ENCODE measurements at places on chromosomes 16 and 17. TPM values are rescaled to one million over a fixed set of nuclear protein-coding genes. Genes with fewer than 3 reads are reported as not detected.

GRCh38 chr16:86049641-86050040, 150.7 kb downstream of the IRF8 start:
- no peak for DNase-seq

DNA sequence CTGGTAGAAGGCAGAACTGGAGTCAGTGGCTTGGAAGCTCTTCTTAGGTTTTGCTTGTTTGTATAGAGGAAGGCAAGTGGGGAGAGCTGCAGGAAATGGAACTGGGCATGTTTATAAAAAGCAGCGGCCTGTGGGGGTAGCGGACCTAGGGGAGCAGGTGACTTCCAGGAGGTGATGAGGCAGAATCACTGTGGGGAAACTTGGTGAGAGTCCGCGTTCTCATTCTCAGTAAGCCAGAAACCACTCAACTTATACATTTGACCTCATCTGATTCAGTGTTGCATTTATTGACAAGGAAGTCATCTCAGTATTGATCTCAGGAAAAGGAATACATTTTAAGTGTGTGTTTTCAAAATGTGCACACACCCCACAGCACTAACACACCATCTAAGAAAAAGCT, 299.8 kb downstream of the CNTNAP4 start:
- DNase-seq = no peak

MSLN gene
- not detected for total RNA-seq

- no peak for DNase-seq
Observed at GRCh38 chr16:17511340-17511739, 40.6 kb upstream of the XYLT1 start.

DNA sequence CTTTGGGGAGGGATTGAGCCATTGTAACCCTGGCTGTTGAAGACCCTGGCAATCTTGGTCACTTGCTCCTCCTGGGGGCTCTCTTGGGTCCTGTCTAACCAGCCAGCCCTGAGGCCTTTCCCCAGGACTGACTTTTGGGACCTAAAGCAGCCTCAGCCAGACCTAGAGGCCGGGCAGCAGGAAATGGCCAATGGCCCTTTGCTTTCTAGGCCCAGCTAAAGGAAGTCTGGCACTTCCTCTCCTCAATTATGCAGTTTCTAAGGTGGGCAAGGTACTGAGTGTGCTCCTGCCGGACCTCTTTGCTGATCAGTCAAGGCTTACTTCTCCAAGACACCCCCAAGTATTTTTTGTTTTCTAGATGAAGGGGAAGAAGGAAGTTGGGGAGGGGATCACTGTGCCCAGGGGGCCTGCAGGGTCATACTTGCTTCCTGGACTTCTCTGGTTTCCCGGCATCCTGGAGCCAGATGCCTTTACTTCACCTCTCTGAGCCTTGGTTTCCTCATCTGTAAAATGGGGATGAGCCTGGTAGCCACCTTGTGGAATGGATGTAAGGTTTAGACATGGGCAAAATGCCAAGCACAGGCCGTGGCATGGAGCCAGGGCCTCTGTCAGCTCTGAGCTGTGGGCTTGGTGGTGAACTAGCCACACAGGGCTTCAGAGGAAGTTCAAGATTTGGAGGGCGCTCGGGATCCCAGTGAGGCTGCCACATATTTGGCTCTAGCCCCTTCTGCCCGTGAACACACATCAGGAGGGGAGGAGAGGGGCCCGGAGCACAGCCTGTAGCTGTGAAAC, 8.6 kb downstream of the CX3CL1 start:
- DNase-seq = no peak

DNA sequence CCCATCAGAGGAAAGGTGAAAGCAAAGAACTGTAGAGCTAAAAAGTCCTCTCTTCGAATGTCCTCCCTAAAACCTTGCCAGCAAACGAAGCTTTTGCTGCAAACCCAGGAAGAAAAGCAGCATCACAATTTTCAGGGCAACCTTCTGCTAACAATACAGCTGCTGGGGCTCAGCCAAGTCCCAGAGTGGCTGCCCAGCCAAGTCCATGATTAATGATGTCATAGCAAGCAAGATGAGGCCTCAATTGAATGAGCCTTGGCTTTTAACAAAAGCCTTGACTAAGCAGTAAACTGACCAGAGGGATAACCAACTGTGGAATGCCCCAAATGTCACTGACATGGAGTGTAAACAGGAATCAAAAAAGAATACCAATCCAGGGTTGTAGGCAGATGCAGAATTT, 342.7 kb downstream of the PMP22 start:
- DNase-seq = no peak

CFAP119 gene
- total RNA-seq = 1.7 TPM

OR2C1 gene
- total RNA-seq = not detected

DNA sequence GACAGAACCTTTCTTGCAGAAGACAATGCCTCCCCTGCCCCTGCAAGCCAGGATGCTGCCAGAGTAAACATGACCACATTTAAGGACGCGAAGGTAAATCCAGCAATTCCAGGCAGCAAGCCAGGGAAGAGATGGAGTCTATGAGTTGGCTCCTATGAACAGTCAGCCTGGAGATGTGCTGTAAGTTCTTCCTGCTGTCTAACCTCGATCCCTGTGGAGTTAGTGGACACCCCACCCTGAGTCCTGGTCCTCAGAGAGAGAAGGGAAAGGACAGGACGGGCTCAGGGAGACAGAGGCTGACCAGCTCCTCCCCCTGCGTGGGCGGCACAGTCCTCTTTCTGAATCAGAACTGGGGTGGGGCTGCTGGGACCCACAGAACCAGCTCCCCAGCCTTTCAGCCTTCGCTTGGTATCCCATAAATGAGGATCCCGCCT, 24.9 kb downstream of the CDC42EP4 start:
- no peak for DNase-seq

CHST4 gene
- total RNA-seq = not detected

SOST gene
- total RNA-seq = not detected

GRCh38 chr16:54318941-54319340, 32.4 kb upstream of the IRX3 start:
- DNase-seq = no peak

DNA sequence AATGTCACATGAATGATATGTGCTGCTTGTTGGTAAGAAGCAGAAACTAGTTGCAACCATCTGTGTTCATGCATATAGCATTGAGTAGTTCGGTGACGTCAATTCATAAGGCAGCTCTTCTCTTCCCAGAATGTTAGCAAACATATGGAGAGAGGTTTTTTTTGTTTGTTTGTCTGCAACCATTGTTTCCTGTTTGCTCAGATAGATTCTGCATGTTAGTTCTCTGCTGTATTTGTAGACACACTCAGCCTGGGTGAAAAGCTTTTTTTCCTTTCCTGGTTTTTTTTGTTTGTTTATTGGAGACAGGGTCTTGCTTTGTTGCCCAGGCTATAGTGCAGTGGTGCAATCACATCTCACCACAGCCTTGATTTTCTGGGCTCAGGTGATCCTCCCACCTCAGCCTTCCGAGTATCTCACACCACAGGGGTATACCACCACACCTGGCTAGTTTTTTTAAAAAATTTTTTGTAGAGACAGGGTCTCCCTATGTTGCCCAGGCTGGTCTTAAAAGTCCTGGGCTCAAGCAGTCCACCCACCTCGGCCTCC, 16.7 kb downstream of the WSB1 start:
- no peak for DNase-seq

- DNase-seq = peak; percentile 66
Observed at GRCh38 chr17:48024149-48025039, 13.2 kb downstream of the COPZ2 start.

DNA sequence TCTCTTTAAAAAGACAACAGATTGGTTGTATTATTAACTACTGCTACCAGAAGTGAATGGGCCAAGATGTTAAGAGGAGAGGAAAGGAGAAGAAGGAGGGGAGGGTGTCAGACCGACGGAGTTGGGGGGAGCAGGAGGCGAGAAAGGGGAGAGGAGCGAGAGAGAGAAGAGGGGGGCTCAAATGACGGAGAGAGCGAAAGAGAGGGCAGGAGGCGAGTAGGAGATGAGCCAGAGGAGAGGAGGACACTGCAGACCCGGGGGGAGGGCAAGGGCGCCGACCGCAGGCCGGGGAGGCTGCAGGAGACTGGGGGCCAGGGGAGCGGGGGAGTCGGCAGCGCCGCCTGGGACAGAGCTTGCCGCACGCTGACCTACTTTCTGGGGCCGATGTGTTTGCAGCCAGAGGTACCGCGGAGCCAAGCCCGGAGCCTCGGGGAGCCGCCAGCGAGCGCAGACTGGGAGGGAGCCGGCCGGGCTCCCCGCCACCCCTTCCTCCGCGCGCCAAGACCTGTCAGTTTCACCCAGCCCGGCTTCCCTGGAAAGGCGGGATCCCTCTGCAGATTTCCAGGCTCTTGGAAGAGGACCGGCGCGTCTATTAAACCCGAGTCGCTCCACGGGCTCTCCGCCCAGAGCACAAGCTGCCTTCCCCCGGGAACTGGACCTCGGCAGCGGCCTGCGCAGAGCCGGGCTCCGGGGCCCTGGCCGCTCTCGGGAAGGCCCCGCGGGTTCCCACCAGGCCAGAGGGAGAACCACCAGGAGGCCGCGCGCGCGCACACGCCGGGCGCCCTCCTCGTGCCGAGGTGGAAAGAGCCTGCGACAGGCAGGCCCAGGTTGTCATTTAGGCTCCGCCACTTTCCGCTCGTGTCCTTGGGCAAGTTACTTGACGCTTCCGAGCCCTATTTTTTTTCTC, 74.6 kb downstream of the CMC2 start:
- peak; percentile 42 for DNase-seq

DNA sequence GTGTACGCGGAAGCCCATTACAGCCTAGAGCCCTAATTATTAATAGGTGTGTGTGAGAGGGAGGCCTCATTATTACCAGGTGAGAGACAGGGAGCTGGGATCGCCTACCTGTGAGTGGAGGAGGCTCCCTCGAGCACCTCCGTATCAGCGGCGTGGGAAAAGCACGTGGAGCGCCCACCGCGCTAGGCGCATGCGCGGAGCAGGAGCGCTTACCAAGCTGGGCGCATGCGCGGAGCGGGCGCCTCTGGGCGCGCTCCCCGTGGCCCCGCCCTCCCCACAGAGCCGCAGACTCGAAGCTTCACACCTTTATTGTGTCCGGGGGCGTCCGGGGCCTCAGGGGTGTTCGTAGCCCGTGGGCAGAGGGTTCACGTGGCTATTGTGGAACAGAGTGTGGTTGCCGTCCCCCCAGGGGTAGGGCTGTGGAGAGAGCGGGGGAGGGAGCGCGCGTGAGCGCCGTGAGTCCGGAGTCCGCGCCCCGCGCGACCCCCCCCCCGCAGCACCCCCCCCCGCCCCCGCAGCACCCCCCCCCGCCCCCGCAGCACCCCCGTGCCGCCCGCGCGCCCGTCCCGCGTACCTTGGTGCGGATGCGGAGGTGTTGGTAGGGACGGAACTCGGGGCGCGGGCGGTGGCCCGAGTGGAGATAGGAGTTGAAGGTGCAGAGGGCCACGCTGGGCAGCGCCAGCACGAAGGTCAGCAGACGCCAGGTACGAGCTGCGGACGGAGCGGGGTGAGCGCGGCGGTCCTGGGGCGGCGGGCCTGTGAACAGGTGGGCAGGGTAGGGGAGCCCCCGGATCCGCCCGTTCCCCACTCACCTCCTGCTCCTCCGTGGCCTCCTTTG, 500 bp downstream of the COX6A2 start:
- DNase-seq = peak; percentile 78

GRCh38 chr16:66457888-66458287, 30.8 kb downstream of the BEAN1 start:
- no peak for DNase-seq

C16orf82 gene
- total RNA-seq = not detected

CLEC16A gene
- total RNA-seq = 25.4 TPM

DNA sequence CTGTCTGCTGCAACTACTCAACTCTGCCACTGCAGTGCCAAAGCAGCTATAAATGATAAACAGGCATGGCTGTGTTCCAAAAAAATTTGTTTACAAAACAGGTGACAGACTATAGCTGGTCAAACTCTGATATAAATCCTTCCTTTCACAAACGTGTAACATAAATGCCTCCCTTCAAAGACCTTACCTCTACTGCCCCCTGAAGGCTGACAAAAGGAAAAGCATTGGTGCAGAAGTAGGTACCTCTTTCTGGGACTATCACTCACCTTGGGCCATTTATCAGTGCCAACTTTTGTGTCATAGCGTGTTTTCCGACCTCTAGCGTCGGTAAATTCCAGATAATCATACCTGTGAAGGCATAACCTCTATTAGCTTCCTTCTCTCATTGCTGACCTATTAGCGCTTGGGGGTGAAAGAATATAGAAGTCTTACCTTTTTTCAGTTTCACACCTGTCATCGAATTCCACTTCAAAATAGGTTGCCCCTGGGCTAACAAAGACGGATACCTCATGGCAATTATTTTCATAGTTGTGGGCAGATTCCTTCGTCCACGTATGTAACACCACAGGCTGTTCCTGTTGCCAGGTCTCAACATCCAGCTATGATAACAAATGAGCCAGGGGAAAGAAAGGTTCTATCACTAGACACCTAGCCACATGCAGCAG, 67.9 kb downstream of the ZZEF1 start:
- DNase-seq = peak; percentile 9

DNA sequence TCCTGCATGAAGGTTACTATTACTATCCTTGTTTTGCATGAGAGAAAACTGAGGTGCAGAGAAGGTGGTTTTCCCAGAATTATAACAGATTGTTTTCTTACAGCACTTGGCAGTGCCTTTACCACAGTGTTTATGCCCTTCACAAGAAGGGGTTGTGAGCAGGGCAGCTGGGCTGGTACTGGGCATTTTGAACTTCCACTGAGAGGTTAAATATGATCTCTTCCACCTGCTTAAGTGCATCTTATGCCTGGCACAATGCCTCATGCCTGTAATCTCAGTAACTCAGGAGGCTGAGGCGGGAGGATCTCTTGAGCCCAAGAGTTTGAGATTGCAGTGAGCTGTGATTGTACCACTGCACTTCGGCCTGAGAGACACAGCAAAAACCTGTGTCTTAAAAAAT, 36.2 kb downstream of the NDE1 start:
- DNase-seq = no peak

PRSS53 gene
- 4.0 TPM for total RNA-seq

GRCh38 chr17:38674749-38675615, at the start of gene EPOP:
TSS of gene EPOP (minus strand) at chr17:38674957. CDS start at chr17:38674495, 462 bp downstream.
- DNase-seq = peak; percentile 96

DNA sequence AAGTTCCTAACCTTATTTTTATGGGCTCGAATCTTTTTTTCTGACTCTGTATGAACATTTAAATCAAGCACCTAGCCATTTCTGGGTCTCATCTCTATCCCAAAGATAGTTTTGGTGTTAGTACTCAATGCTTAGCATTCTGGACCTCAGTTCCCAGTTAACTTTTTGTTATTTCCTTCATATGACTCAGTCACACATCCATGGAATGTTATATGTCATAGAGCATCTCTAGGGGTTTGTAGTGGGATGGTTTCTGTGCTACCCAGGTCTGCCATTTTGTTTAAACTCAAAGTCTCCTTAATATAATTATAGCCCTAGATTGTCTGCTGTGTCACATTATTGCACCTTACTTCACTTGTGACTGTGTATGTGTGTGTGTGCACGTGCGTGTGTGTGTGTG, 90.1 kb downstream of the EFCAB13 start:
- no peak for DNase-seq

SCNN1B gene
- not detected for total RNA-seq

Measured in activated CD4-positive, alpha-beta T cell treated with anti-CD3 and anti-CD28 coated beads for 36 hours (primary cell).